ENCODE measurements at places on chromosomes 13 and 19. TPM values are rescaled to one million over a fixed set of nuclear protein-coding genes. Genes with fewer than 3 reads are reported as not detected.

ZNF569 gene
- 7.0 TPM for total RNA-seq

SLC25A41 gene
- total RNA-seq, result 0.27 TPM

FCHO1 gene
- total RNA-seq, result 2.7 TPM

THSD8 gene
- not detected for total RNA-seq

NEK5 gene
- 0.35 TPM for total RNA-seq

IL11 gene
- total RNA-seq, result not detected

ZNF417 gene
- 13.9 TPM for total RNA-seq

LAIR1 gene
- 4.8 TPM for total RNA-seq

F7 gene
- not detected for total RNA-seq

DNA sequence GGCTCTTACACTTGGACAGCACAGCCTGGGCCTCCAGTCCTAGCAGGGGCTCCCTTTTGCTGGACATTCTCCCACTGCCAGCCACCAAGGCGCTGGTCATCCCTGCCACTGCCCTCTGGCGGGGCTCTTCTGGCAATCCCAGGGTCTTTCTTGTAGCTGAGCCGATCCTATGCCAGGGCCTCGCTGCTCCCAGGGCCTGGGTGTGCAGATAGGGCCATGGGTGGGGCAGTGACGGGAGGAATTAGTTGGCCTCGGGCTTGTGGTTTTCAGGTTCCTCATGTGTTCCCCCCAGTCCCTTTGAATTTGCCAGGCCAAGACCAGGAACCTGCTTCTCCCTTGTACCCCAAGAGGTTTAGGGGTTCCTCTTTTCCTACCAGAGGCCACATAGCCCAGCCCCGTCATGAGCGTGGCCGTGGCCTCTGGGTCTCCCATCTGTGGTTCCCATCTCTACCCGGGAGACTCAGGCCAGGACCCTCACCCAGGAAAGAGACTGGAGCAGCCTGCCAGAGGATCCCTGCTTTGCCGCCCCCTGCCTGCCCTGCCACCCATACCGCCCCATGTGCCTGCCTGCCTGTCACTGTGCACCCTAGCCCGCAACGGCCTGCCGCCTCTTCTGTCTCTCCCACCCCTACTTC is 26.2 kb downstream of the TMED1 start:
- ATAC-seq, result peak; percentile 25

GRCh38 chr13:23203516-23203915 is 22.7 kb downstream of the SGCG start:
- ATAC-seq, result no peak

GRCh38 chr13:29573190-29573589 is 22.3 kb downstream of the SLC7A1 start:
- peak; percentile 63 for ATAC-seq

DNA sequence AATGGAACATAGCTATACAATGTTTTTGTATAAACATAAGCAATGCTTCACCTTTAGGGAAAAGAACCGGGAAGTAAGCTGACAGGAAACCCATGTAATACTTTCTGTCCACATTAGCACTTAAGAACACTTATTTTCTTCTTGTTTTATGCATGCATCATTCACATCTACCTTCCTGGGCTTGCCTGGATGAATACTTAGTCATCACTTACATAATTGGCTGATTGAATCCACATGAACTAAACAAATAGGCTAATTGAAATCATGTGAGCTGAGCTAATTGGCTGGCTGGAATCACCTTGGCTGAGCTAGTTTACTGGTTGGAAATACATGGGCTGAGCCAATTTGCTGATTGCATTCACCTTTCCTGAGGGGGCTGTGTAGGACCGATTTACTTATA is 78.8 kb downstream of the ZNF726 start:
- no peak for ATAC-seq

DNA sequence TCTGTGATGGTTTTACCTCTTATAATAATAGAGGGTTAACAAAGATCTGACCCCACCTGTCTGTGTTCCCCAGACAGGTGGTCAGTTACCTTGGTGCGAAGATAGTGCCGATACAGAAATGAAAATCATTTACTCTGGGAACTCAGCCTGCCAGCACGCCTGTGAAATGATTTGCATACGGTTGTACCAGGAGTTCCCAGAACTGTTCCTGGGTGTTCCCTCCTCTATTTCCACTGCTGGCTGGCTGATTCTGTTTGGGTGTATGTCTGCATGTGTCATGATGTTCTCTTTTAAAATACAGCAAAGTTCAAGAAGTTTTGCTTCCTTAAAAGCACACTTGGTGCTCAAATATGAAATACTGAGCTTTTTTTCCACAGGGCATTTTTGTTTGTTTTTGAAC is 527.1 kb downstream of the FGF9 start:
- ATAC-seq, result no peak

DNA sequence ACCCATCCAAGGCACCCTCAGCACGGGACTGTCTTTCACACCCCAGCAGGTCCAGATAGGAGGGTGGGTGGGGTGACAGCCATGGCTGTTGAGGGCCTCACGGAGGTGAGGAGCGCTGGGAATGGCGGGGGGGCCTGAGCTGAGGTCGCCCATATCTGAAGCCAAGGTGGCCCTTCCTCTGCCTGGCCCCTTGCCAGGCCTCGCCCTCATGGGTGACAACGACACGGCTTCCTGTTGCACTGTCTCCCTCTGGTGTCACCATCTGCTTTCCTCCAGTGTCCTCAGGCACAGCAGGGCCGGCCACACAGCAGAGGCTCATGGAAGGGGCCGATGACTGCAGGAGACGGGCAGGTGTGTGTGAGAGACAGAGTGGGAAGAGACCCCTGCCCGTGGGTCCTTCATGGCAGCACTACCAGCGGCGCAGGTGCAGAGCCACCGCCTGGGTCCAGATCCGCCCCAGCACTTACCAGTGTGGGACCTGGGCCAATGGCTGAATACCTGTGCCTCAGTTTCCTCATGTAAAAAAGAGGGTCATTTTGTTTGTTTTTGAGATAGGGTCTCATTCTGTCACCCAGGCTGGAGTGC is 8.1 kb upstream of the NKPD1 start:
- no peak for ATAC-seq

- ATAC-seq, result no peak
Measured at GRCh38 chr13:27570906-27571305, 49.4 kb downstream of the LNX2 start.

GRCh38 chr13:109481040-109481439 is 305.3 kb downstream of the IRS2 start:
- ATAC-seq, result no peak

- ATAC-seq, result no peak
Measured at GRCh38 chr13:31955741-31956140, 75.8 kb upstream of the FRY start.

DNA sequence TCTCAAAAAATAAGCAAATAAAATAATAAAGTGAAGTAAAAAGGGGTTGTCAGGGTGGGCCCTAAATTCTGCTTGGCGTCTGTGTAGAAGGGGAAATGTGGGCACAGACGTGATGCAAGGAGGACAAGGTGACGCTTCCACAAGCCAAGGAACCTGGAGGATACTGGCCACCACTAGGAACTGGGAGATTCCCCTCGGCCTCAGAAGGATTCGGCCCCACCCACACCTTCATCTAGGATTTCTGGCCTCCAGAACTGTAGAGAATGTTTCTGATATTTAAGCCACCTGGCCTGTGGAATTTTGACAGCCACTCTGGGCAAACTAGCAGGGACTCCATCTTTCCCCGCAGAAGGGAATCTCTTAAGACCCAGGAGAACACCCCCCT is 1.1 kb downstream of the PLEKHJ1 start:
- no peak for ATAC-seq

- ATAC-seq, result peak; percentile 0
Measured at GRCh38 chr19:38693380-38694223, 46.2 kb downstream of the ACTN4 start.

DNA sequence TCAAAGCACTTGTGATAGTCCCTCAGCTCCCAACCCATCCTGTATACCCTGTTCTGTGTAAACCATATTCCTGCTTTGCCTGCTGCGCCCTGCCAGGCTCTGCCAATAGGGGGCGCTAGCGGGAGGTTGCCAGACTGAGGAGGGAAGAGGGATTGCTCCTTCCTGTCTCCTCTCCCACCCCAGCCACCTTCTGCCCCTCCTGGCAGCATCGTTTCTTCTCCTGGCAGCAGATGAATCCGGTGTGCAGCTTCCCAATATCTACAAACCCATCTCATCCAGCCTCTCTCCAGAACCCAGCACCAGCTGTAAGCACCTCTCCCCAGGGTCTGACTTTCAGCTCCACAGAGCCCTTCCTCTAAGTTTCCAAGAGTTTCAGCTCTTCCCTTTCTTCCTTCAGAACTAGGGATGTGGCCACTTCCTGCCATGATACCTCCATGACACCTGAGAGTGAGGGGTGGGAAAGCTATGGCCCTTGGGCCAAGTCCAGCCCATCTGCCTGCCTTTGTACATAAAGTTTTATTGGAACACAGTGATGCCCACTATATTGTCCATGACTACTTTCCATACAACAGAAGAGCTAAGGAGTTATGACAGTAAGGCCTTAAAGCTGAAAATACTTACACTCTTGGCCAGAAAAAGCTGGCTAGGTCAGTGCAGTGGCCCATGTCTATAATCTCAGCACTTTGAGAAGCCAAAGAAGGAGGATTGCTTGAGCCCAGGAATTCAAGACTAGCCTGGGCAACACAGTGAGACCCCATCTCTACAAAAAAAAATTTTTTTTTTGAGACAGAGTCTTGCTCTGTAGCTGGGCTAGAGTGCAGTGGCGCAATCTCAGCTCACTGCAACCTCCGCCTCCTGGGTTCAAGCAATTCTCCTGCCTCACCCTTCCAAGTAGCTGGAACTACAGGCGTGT is 34.5 kb upstream of the ATP1A3 start:
- no peak for ATAC-seq

DNA sequence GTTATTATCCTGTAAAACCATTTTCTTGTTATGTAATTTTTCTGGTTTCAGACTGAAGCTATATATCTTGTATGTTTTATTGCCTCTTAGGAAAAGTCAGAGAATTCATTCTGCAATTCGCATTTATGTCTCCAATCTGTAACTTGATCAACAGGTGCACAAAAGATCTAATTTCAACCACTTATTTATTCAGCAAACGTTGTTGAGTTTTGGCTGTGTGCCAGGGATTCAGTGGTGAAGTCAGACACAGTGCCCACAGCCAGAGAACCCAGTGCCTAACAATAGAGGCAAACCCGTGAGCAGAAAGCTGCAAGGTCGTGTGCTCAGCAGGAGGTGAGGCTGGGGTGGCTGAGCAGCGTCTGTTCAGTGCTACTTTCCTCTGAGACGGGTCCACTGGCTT is 119.5 kb upstream of the MCF2L start:
- no peak for ATAC-seq

All from gastroesophageal sphincter (tissue), 4 donors.